ENCODE measurements at places on chromosomes 4 and X.
A peak's percentile ranks its signal among the peaks of the same experiment; 100 is the strongest.

DNA sequence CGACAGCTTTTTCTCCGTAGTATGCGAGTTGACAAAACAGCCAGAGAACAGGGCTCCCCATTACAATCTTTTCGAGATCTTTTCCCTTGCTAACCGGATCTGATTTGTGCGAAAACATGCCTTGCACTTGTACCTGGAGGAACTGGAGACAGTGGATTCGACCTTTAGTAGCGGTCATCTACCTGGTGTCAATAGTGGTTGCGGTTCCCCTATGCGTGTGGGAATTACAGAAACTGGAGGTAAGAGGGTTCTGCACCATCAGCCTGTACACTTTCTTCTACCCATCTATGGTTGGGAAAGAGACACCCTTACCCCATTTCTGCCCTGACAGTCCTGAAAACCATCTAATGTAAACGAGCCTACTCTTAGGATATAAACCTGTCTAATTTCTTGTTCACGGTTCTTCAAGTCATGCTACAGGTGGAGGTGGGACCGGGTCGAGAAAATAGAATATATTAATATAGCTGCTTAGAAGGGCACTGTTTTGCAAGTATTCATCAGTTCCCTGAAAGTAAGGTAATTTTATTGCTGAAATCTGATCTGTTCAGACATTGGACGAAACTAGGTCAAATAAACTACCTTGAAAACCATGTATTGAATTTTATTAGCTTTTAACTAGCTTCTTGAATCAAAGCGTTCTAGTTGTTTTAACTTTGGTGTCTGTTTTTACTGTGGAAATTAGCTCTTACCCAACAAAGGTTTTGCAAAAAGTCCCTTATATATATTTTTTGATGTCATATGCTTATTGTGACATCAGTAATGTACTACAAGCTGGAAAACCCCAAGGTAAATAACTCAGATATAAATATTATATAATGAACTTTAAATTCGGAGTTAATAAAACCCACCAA is 869 bp downstream of the TMEM184C start:
- no peak for DNase-seq

DNA sequence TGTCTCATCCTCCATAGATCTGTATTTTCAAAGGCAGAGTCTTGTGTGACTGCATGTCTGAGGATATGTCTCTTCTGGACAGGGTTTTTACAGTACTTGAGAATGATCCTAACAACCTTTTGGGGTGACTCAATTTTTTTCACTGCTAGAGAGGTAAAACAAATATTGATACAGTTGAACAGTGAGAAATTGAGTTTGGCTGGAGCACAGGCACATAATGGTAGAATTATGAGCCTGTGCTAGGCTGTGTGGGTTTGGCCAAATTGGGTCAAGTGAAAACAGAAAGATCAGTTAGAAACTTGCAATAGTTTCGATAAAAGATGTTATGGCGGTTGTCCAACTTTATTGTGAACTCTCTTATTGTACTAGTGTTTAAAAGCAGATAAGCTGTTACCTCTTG is 23.3 kb upstream of the EOLA2 start:
- no peak for DNase-seq

- DNase-seq = no peak
Measured at GRCh38 chrX:115900425-115900824, 270.1 kb upstream of the AGTR2 start.

DNA sequence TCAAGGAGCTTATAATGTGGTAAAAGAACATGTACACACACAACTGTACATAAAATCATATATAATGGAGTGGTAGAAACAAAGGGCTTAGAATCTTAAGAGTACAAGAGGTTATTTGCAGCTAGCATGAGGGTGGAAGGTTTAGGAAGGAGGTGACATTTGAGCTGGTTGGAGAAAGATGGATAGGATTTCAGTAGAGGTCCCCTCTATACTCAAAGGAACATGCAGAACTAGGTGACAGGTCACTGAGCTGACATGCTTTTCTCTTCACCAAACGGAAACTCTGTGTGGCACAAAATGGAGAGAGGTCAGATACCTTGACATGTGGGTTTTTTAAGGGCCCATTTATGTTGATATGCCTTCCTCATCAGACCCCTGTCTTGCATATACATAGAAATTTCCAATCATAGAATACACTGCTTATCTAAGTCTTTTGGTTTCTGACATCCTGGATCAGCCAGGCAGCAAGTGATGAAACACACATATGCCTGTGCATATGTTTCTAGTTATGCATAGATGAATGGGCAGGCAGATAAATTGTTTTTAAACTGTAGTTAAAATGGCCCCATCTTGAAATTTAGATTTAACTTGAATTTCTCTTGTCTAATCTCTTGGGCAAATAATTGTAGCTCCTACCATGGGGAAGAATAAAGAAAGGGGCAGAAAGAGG is 29.3 kb downstream of the CLCN5 start:
- DNase-seq = no peak

- DNase-seq = peak; percentile 69
Measured at GRCh38 chrX:131816551-131817136, 206.5 kb upstream of the STK26 start.

GRCh38 chr4:155665054-155665453 is 1.6 kb upstream of the GUCY1A1 start:
- no peak for DNase-seq

GRCh38 chrX:130788786-130789581 is 114.0 kb downstream of the ENOX2 start:
- no peak for DNase-seq

DNA sequence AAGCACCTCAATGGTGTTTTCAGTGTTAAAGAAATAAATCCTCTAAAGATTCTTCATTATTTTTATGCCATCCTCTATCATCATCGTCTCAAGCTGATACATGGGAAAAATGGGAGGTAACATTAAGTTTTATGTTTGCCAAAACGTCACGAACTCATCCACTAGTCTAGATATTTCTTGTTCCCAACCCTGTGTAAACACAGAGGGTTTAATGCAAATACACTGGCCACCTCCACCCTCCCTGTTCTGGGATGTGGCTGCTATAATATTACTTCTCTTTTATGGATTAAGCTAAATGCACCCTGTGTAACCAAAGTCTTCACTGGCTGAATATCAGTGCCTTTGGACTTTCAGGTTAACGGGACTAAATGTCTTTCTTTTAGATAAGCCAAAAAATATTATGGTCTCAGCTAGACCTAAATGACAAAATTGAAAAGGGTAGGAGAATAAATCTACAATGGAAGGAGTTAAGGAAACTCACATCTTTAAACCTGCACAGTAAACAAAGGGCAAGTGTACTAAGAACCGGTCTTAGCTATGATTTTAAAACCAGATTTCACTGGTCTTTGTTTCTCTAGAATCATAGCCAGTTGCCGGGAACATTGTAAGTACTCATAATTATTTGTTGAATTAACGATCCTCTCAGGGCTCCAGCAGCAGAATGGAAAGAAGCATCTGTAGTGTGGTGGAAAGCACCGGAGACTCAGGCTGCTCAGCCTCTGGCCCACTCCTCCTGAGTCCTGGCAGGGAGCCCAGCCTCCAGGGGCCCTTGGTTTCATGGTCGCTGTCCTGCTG is 103.5 kb upstream of the NOCT start:
- DNase-seq = no peak

DNA sequence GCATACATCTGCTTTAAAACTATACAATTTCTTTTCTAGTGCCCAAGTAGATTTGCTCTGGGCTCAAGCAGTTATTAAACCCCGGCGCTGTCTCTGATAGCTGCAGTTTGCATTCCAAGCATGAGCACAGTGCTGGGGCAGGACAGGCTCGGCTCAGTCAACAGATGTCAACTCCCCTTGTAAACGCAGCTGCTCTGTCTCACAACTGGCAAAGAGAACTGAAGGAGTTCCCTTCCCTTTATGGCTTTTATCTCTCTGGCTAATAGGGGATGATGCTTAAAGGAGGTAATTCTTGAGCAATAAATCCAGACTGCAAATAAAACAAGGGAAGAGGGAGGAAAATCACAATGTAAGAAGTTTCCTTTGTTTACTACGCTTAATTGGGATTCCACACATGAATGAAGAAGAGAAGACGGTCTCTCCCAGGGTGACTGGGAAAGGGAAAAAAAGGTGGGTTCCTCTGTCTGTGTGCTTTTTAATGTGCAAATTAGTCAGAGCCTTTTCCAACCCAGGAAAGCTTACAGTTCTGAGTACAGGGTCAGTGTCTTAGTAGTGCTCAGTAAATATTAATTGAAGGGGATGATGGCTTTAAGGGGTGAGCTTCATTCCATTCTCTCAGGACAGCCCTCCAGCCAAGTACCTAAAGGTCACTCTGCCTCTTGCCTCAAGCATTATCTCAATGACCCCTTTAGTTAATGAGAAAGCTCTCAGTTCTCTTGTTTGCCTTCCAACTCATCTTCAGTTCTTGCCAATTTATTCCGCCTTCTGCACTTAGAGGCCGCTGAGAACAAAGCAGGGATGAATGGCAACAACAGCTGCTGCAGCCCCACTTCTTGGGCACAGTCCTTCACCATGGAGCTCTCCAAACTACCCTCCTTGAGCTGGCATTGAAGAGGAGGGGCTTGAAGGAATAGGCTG is 155.7 kb upstream of the JADE1 start:
- peak; percentile 84 for DNase-seq
